ENCODE measurements at places on chromosomes 16 and 17. TPM values are rescaled to one million over a fixed set of nuclear protein-coding genes. Genes with fewer than 3 reads are reported as not detected.

The KCNJ18 gene
- total RNA-seq, result not detected

The HOXB13 gene
- total RNA-seq, result not detected

The BICDL2 gene
- not detected for total RNA-seq

The TPSG1 gene
- total RNA-seq, result not detected

Data from heart right ventricle (tissue), 16 donors.